Anterior cingulate cortex (tissue), 58 donors: ENCODE measurements at places on chromosomes 12 and 14.

DNA sequence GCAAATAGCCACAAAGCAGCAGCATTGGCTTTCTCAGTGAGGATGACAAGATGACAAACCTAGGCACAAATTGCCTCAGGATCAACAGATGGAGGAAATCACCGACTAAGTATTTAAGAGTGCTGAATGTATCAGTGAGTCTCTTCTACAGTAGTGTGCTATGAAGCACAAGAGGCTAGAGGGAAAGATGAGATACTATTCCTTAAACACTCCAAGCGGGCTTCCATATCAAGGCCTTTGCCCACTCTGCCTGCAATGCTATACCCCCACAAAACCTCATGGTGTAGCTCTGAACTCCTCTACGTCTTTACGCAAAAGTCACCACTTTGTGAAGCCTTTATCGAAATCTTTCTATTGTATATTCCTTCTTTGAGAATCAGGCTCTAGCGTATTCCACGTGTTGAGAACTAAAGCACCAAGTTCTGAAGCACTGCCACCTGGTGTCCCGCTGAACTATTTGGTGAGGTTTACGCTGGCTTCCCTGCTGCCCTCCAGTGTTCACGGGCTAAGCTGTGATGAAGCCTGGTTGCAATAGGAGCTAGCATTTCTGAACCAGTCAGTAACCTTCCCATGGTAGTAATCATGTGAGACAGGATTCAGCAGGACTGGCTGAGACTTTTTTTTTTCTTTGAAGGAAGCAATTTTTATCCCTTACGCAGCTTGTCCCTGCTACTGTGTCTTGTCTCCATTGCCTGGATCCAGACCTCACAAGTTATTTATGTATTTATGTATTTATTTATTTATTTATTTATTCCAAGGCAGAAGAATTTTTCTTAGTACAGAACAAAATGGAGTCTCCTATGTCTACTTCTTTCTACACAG is 426.5 kb upstream of the OR4E1 start:
- DNase-seq, result no peak

- no peak for DNase-seq
Measured at GRCh38 chr12:64531665-64532334, 78.5 kb upstream of the RASSF3 start.

DNA sequence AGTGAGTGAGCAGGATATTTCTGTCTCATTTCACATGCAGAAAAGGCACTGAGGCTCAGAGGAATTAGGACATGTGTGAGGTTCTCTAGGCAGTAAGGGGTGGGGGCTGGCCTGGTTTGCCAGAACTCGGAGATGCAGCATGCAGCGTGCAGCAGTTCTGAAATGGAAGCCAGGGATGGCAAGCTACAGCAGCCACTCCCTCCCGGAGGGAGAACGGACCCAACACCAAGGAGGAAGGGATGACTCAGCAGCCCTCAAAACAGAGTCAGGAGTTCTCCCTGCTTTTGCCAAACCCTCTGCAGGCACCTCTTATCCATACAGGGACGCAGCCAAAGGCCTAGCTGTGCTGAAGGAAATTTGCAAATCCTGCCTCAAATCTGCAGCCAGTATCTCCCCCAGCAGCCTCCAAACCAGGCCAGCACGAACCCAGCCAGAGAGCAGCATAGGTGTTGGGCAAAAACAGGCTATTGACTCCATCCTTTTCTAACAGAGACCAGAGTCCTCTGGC is 10.3 kb upstream of the SERPINA3 start:
- DNase-seq, result no peak

DNA sequence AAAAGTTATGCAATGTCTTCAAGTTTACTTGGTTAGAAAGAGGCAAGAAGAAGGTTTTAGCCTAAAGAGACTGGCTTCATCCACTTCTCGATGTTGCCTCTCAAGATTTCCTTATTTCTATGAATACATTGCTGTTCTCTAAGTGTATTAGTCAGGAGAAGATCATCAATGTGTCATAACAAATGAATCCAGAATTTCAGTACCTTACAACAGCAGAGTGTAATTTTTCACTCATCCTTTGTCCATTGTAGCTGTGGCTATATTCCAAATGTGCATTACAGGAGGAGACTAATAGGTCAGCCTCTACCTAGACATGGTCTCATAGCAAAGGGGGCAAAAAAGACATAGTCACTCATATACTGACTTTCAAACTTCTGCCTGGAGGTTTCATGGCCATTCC is 579.1 kb downstream of the PRKD1 start:
- DNase-seq, result no peak

GRCh38 chr14:104507443-104507842 is 72.1 kb upstream of the C14orf180 start:
- no peak for DNase-seq

DNA sequence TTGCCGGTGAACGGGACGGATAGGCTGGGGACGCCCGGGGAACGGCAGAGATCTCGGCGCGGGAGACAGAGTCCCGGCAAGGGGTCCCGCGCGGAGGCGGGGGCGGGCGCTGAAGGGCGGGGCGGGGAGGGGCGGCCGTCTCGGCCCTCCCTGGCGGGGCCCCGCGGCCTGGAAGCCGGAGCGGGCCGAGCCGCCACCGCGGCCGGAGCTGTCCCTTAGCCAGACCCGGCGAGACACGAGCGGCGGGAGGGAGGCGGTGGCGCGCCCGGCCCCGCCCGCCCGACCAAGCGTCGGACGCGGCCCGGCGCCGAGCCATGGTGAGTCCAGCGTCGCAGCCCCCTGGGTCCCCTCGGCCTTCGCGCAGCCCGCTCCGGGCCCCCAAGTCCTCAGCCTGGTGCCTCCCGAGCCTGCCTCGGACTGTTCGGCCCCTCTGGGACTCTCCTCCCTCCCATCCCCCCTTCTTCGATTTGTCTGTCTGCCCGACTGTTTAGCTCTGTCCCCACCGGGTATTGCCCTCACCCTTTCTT is at the start of gene ARHGEF40:
TSS of gene ARHGEF40 (plus strand) at position 222 of the 527 bp plus-strand sequence. CDS start at position 315, 93 bp downstream.
- DNase-seq, result peak; percentile 63

- DNase-seq, result no peak
Measured at GRCh38 chr14:55160989-55161388, 30.4 kb downstream of the DLGAP5 start.

DNA sequence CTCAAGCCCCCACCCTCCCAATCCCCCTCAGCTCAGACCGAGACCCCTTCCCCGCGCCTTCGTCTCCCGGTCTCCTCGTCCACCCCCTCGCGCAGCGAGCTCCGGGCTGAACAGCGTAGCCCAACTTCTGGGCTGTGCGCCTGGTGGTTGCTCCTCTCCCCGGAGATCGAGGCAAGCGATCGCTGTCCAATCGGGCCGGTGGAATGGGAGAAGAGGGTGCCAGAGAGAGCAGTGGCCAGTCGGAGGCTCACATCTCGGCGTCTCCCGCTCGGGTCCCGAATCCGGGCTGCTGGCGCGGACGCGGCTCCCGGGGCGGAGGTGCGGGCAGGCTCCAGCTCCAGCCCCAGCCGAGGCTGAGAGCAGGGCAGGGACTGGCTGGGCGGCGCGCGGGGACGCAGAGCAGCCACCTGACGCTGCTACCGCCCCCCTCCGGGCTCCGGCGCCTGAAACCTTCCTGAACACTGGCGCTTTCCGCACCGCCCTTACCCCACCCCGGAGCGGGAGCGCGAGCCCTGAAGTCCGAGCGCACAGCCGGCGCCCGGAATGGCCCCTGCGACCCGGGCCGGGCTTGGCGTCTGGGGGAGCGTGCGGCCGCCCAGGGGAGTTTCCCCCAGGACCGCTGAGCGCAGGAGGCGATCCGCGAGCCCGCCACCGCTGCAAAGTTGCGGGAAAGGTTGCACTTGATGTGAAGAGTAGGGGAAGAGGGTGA is 508 bp upstream of the KCNH5 start:
- peak; percentile 70 for DNase-seq

- no peak for DNase-seq
Measured at GRCh38 chr12:74337951-74338350, 199.7 kb upstream of the ATXN7L3B start.

- DNase-seq, result no peak
Measured at GRCh38 chr12:45543887-45544286, 185.6 kb upstream of the ARID2 start.

GRCh38 chr14:104267895-104268294 is 129.5 kb downstream of the KIF26A start:
- DNase-seq, result no peak

GRCh38 chr14:40312296-40312695 is 880.1 kb upstream of the FBXO33 start:
- DNase-seq, result no peak
